ENCODE measurements at places on chromosomes 12 and 14.
A peak's percentile ranks its signal among the peaks of the same experiment; 100 is the strongest.

DNA sequence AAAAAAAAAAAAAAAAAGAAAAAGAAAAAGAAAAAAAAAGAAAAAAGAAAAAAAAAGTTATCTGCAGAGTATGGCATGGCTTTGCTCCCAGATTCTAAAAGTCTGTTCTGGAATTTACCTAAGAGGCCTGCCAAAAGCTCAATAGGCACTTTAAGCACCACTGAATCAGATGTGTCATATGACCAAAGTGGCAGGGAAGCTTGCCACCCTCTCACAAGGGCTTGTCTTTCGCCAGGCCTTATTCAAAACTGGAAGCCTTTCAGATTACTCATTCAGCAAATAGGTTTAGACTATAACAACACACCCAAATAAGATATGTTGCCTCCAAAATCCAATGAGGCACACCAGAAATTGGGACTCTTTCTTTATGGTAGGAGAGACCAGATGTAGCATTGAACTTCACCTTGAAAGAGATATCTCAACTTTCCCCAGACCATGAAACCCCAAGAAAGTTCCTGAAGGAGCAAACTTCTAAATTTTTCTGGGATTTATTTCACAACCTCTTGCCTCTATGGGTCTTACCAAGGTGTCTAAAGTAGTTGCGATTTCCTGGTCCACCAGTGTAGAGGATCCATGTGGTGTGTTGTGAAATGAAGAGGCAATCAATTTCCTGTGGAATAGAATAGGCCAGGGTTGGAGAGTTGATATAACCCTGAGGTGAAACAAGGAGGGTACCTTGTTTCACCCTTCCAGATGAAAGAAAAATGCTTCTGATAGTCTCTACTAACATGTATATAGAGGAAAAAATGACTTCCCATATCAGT is 218.8 kb downstream of the DAD1 start:
- no peak for DNase-seq

DNA sequence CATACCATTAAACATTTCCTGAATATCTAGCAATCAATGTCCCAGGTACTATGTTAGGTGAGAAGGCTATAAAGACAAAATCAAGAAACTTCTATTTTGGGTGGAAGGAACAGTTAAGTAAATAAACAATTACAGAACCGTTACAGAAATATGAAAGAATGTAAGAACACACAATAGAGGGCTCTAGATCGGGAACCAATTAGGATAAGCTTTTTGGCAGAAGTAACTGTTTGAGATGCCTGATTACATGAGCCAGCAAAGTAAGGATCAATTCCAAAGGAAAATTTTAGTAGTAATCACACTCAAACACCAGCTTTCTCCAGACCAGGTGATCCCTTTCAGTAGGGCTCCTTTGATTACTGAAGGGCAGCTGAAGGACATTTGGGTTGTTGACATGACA is 33.9 kb downstream of the PPP1R12A start:
- no peak for DNase-seq

DNA sequence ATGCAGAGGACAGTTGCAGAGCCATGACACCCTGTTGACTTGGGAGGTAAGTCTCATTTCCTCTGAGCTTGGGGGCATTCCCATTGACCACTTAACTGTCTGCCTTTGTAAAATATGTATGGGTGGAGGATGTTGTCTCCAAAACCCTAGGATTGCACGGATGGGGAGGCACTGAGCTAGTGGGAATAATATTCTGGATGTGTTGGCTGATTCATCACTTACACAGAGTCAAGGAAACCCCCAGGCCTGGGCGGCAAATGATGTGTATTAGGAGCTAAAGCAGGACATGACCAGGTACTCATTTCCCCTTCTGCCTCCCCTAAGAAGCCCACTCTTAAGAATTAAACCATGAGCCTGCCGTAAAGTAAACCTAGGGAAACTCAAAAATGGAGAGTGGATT is 319.4 kb downstream of the VRK1 start:
- DNase-seq = no peak

DNA sequence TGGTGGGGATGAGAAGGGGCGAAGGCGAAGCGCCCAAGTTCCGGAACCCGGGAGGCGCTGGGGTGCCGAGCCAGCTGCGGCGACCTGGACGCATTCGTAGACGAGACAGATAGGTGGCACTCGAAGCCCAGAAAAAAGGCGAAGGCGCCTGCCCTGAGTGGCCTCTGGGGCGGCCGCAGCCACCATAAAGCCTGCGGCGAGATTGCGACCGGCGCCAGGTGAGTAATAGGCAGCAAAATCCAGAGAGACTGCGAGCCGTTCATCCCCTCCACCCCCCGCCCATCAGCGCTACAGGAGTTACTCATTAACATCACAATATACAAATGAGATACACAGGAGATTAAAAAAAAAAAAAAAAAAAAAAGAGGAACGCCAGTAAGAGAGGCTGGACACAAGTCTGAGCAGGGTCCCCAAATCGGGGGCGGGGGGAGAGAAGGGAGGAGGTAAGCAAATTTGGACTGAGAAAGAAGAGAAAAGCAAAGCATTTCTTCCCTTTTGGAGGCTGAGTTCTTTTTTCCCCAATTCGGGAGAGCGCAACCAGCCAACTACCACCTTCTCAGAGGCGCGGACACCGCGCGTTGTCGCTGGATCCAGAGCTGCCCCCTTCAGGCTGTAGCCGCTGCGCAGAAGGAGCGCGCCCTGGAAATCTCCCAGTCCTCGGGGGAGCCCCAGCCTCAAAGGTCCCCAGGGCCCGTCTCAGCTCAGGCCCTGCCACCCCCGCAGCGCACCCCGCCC is 15.7 kb downstream of the TBX3 start:
- no peak for DNase-seq

DNA sequence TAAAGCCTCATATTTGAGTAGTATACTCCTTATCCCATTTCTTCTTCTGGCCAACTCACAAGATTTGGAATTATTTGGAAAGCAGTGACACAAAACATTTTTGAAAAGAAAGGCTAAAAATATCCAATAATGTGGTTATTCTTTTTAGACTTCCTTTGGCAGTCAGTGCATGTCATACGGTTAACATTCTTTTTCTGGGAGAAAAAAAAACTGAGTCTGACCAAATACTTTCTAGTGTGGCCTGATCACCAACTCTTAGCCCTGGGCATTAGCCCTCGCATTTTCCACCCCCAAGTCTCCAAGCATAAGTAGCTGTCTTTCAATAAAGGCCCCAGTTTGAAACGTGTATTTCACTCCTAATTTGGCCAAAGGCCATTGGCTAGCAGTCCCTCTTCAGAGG is 5.9 kb downstream of the RASSF3 start:
- DNase-seq = no peak

DNA sequence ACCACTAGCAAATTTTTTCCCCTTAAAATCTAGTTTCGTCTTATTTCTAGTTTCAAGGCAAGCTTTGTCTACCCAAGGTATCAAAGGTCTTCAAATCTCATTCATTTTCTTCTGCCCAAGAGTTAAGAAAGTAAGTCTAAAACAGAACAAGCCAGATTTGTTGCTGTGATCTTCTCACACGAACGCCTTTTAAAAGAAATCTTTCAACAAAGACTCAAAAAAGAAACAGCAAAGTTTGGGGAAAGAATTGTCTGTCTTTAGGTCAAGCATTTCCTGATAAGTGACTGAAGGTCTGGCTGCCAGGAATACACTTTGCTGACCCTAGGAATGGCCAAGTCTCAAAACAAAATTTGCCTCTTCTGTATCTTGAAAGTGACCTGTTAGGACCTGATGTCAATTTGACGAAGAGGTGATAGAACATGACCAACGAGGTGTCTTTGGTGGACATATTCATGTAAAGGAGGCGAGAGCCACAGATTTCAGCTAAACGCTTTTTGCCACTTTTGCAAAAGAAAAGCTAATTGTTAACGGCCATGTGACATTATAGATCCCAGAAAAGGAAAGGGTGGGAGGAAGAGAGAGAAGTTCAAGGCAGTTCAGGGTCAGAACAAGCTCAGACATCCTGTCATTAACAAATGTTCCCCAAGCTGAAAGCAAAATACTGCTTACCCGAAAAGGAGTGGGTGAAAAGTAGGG is 1.7 kb downstream of the CDK17 start:
- no peak for DNase-seq

- DNase-seq = no peak
Observed at GRCh38 chr12:5623411-5623810, 191.5 kb downstream of the NTF3 start.

DNA sequence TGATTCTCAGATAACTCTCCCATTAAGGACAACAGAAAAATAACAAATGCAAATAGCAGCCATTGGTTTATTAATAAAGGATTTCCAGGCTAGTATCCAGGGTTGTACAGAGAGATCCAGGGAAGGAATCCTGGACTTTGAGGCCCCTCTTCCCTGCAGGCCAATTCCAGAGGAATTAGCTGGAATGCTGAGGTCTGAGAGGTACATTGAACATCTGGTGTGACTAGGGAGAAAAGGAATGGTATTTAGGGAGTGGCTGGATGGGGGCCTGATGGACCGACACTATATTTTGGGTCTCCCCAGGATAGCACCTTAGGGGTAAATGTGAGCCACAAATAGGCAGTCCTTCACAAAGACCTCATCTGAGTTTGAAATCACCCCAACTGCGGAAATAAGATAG is 924.5 kb downstream of the AACS start:
- no peak for DNase-seq

DNA sequence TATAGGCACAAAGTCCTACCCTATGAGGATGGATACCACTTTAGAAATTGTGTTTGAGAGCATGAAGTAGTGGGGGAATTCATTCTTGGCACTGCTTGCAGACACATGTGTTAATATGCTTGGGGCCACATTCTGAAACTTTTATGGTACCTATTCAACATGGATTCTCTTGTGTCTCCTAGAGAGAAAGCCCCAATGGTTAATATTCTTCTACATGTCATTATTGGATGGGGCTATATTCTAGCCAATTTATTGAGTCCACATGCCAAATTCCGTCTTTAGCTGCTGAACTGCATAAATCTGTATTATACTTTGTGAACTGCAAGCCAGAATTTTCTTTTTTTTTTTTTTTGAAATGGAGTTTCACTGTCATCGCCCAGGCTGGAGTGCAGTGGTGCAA is 140.0 kb downstream of the KICS2 start:
- DNase-seq = no peak

DNA sequence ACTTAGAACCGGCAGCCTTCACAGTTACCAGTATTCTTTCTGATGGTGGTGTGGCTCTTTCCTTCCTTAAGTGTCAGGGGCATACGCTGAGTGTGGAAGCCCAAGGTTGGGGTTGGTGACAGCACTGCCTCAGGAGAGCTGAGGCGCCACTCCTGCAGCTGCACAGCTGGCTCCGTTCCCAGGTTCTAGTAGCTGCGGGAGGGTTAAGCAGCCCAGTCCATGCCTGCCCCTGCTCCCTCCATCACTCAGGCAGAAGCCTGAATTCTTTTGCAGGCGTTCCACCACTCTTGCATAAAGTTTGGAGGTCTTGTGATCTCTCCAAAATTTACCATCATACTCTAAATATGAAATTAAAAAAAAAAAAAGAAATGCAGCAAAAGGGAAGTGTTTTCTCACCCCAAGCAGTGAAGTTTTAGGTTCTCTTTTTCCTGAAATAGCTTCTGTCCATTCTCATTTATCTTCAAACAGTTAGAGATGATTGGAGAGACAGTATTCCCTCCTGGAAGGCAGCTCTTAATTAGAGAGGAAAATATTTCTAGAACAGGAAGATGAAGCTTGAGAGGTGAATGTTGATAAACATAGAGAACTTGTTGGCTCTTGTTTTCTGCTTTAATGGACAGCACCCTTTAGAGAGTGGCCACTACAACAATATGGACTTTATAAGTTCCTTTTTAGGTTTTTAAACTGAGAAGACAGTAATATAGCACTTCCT is 136.1 kb downstream of the FGD4 start:
- DNase-seq = no peak

DNA sequence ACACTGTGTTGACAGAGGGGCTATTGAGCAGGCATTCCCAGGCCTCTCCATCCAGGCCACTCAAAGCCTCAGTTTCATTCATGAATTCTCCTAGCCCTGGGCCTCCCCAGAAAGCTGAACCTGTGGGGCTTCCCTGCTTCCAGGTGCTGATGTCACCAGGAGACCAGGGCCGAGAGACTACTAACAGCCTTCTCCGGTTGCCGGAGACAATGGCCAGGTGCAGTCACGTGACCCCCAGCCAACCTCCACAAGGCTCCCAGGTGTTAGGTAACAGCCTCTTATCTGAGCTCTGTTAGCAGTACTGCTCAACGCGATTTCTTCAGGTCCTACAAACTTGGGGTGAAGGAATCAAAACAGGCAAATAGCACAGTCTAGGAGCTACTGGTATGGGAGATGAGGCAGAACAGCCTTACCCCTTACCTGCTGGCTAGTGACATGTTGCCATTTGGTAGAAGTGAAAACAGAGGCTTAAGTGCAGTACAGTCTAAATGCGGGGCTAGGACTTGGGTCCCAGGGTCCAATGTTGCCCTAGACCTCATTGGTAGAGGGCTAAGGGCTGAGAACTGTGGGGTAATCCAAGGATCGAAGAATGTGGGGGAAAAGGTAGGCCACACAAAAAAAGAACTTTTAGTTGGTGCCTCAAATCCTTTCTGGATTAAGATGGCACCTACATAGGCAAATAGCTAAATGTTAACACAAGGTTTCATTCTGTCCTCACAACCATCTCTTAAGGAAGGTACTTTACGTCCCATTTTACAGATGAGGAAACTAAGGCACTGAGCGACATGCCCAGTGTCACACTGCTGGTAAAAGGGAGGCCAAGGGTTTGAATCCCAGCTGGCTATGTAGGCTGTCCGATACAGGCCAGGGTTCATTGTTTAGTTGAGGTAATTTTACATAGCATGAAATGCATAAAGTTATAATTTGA is 3.8 kb downstream of the CCDC88C start:
- DNase-seq = peak; percentile 52

GRCh38 chr12:88052686-88053085 is 23.5 kb upstream of the C12orf50 start:
- DNase-seq = no peak

- DNase-seq = no peak
Observed at GRCh38 chr12:109632342-109632741, 58.7 kb downstream of the MVK start.

DNA sequence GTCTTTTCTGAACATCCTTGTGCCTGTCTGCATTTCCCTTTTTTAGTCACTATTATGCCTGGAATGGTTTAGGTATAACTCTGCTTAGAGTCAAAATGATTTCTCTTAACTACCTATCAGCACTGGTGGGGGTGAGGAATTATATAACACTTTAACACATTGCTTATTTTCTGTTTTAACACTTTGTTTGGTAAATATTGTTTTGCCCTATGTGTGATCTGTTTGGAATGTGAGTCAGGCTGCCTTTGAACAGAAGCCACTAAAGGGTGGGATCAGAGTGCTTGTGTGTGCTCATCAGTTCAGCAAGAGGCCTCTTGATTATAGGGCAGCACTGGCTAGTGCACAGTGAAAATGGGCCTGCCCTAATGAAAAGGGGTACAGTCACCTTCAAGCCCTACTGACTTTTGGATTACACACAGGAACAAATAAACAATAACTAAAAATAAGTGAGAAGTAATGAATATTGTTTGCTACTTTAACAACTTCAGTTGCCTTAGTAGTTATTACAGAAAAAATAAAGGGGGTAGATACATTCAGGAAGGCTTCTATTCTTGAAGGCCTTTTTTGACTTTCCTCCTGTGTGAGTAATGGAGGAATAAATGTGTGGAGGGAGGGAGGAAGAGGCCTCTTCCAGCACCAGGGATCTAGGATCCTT is 23.2 kb downstream of the NGDN start:
- no peak for DNase-seq

Data from central memory CD4-positive, alpha-beta T cell (primary cell).